ENCODE measurements at places on chromosomes 4 and X.

GRCh38 chr4:20091781-20092180 lies 159.9 kb upstream of the SLIT2 start:
- DNase-seq: no peak

GRCh38 chr4:69934150-69934549 lies 3.3 kb downstream of the CSN1S1 start:
- DNase-seq: no peak

DNA sequence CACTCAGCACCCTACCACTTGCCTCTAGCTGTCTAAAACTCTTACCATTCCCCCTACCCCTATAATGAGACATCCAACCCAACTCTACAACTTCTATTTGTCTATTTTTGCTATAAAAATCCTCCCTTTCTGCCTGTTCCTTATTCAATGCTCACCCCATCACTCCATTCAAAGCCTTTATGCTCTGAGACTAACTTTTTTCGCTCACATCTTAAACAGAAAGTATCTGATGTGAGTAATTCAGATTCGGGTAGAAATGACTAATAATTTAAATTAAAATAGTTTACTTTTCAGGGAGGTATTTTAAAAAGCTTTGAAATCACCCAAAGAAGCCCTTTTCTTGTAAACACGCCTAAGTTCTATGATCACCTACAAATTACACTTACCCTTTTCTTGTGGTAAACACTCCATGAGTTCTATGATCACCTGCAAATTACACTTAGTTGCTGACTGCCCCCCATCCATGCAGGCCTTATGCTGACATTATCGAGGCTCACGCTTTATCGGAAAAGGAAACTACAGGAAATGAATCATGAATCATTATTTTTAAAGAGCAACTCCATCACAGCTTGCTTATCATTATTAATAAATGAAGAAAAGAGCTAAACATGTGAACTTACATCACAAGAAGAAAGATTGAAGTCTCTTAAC lies 168.7 kb upstream of the PPP1R2C start:
- no peak for DNase-seq

- no peak for DNase-seq
Measured at GRCh38 chr4:3307060-3307459, 14.2 kb downstream of the RGS12 start.

DNA sequence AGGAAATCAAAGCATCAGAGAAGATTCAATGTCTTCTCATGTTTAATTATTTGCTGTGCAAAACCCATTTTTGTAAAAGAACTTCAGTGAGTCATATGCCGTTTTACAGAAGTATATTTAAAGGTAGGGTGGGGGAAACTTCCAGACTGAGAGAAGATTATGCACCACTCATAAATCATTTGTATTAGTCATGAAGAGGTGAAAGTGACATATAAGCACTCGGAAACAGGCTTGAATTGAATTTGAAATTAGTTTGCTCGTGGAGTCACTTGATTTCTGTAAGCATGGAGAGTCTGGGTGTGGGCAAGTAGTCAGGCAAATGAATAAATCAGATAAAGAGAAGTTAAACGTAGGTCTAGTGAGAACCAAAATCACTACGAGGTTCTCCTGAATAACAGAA lies 335.1 kb downstream of the ANK2 start:
- DNase-seq: no peak

GRCh38 chr4:146211440-146211839 lies 2.9 kb upstream of the REELD1 start:
- DNase-seq: no peak

- DNase-seq: no peak
Measured at GRCh38 chr4:136650541-136651277, 881.6 kb downstream of the PCDH18 start.

GRCh38 chr4:186068581-186069348 lies at the start of gene TLR3:
Gene TLR3 (plus strand): TSS chr4:186069156. CDS start chr4:186076620, 7,464 bp downstream.
- DNase-seq: peak; percentile 5

DNA sequence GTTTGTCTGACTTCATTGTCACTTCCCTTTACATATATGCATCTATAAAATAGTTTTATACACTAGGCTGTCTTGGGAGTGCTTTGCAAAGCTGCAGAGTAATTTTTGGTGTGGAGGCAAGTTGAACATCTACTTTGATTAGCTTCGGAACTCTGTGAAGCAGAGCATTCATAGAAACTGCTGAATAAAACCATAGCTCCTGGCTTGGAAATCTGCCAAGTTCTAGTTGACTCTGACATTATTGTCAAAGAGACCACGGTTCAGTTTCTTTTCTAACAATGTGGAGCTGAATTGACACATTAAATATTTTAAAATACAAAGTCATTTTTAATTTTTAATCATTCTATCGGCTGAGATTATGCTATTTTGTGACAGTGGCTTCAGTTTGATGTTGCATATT lies 335.0 kb downstream of the BMPR1B start:
- DNase-seq: no peak

- DNase-seq: peak; percentile 84
Measured at GRCh38 chrX:154436983-154437752, at the start of gene GDI1. Gene GDI1 (plus strand): TSS chrX:154437154. CDS start chrX:154437255, 101 bp downstream.

GRCh38 chr4:172892300-172892699 lies 276.3 kb upstream of the GALNT7 start:
- DNase-seq: peak; percentile 38

GRCh38 chrX:39773923-39774773 lies 323.6 kb downstream of the BCOR start:
- no peak for DNase-seq

DNA sequence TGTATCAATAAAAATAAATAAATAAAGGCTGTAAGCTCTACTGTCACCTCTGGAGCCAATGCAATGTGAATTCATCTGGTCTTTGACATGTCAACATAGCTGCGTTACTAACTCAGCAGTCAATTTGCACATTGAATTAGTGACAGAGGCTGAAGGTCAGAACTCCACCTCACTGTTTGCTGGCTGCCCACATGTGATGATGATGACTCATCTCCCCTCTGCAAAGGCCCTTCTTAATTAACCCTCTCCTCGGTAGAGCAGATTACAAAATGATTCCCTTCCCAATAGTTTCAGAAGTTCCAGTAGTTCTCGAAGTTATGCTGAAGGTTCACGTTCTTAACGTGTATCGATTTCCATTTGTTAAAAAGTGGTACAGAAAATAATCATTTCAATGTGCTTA lies 1626.0 kb upstream of the TENM3 start:
- no peak for DNase-seq

GRCh38 chrX:150790021-150790420 lies 96.8 kb downstream of the MTMR1 start:
- no peak for DNase-seq

DNA sequence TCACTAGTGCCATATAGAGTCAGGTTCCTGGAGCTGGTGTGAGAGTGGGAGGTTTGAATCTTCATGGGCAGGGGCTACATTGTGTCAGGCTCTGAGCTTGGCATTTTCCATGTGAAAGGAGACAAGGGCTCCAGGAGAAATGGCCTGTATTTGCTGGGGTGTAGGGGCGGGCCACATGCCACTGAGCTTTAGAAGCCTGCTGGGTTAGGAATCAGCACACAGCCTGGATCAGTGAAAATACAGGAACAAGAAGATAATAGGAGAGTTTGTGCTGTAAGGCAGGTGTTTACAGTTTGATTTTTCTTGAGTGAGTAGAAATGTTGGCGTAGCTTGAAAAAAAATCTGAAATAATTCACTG lies 35.4 kb downstream of the TBC1D14 start:
- no peak for DNase-seq

DNA sequence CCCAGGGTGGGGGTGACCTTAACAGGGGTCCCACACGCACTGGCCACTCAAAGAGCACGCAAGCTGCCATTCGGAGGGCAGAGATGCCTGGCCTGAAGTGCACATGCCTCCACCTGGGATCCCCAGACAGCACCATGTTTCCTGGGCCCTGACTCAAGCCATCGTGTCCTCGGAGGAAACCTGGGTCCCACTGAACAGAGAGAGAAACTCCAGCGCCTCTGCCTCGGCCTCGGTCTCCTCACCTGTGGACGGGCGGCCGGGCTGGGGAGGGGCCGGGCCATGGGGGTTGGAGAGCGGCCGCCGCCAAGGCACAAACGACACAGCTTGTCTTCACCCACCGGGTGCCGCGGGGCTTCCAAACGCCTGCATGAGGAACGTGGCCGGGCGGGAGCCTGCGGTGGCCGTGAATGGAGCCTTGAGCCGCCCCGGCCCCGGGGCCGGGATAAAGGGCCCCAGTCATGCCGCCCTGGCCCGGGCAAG lies 30.0 kb upstream of the FGFR3 start:
- no peak for DNase-seq

- no peak for DNase-seq
Measured at GRCh38 chrX:20664774-20665173, 398.1 kb upstream of the RPS6KA3 start.

- peak; percentile 71 for DNase-seq
Measured at GRCh38 chrX:37825215-37825842, 22.0 kb downstream of the DYNLT3 start.

DNA sequence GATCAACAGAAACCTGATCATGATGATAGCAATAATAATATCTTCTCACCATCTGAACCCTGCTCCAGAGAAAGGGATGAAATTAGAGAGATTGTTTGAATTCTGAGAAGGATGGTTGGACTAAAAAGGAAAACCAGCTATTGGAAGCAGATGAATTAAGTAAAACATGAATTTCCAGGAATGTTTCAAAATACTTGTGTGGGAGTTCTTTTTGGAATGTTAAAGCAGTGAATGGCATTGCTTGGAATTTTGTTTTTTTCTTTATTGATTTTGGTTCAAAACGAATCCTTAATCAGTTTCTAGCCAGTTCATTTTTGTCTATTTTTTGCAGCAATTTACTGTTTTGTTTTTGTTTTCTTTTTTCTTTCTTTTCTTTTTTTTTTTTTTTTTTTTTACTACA lies 150.3 kb downstream of the NHS start:
- no peak for DNase-seq

GRCh38 chr4:24748758-24749350 lies 46.5 kb upstream of the SOD3 start:
- DNase-seq: no peak

DNA sequence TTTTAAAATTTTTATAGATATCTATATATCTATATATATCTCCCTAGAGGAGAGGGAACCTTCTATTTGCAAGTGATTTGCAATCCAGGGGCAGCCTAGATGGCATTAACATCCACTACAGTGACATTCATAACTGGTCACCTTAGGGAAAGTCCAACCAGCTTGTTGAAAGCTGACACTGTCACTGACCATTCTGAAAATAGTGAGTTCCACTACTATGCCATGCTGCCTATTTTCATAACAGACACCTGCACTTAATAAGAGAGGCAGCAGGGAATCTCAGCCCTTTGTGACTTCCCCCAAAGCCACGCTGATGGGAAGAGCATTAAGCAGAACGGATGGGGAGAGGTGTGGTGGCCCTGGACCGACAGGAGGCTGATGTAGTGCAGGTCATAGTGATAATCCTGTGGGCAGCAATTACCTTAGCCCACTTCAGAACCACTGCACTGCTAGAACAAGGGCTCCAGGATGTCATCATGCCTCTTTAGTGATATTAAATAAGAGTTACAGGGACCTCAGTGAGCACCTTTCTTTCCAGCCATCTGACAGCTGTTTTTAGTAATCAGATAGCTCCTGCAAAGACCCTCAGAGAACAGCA lies 51.3 kb downstream of the GPRIN3 start:
- no peak for DNase-seq

DNA sequence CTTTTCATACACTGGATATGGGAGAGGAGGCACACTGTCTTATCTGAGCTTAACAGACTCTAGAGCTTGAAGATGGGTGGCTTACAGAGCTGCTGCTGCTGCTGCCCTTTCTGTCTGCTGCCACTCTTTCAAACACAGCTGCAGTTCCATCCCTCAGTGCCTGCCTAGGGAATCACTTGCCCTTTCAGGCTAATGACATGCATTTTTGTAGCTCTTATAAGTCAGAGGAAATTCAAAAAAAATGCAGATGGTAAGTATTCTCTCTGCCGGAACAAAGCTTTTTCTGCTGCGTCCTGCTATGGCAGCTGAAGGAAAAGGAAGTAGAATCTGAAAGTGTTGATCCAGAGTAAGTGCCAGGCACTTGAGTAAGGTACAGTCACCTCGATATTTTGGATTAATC lies 460.4 kb upstream of the DIAPH2 start:
- no peak for DNase-seq

- DNase-seq: no peak
Measured at GRCh38 chr4:18405054-18405453, 383.5 kb upstream of the LCORL start.
